Foreskin melanocyte (primary cell): ENCODE measurements at places on chromosomes 12 and 14.

DNA sequence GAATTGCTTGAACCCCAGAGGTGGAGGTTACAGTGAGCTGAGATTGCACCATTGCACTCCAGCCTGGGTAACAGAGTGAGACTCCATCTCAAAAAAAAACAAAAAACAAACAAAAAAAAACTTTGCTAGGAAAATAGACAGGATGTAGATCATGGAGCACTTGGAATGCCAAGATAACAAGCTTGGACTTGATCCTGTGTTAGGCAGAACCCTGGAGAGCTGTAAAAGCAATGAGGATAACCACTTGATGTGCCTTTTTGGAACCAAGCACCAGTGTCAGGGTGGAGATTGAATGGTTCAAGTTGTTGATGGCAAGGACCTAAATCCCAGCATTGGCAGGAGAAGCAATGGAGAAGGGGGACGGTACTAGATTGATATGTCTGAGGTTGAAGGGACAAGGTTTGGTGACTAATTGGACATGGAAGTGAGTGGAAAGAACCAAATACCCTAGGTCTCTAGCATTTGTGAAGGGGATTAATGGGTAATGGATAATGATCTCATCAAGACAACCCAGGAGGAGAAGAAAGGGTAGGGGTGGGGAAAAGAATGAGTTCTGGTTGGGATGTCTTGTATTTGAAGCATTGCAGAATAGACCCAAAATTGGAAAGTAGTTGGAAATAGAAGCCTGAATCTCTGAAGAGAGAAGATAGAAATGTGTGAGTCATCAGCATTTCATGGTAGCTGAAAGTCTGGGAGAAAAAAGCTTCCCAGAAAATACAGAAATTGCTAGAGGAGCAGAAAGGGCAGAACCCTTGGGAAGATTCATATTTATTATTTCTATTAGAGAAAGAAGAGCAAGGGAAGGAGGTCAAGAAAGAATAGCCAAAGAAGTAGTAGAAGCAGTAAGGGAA, 176.7 kb downstream of the NUAK1 start:
- DNase-seq = no peak

GRCh38 chr14:91509083-91509877, 830 bp downstream of the PPP4R3A start:
- DNase-seq = no peak

DNA sequence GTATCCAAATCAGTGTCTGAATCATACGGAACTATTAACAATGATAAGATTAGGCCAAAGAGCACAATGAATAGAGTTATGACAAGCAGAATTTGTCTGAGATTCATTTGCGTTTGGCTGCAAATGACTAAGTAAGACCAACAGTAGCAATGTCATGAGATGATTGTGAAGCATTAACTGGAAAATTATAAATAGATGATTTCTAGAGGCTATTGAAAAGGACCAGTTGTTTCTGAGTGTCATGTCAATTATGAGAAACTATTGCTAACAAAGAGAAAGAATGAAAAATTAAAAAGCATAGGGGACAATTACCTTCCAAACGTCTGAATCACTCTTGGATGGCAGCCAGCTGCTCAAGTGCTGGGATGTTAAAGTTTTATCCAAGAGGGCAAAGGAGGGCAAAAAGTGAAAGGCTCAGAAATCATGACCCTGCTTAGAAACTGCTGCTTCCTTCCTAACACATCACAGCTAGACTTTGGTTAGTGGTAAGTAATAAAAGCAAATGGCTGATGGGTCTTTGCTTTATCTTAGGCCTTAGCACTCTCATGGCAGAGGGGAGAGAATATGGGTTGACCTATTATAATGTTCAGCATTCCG, 89.0 kb downstream of the AKAP6 start:
- peak; percentile 98 for DNase-seq

DNA sequence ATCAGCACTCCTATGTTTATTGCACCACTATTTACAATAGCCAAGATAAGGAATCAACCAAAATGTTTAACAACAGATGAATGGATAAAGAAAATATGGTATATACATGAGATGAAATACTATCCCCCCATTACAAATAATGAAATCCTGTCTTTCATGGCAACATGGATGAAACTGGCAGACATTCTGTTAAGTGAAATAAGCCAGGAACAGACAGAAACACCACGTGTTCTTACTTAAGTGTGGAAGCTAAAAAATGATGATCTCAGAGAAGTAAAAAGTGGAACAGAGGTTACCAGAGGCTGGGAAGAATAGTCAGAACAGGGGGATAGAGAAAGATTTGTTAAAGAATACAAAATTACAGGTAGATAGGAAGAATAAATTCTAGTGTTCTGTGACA, 113.7 kb upstream of the MDM1 start:
- DNase-seq = no peak

- no peak for DNase-seq
These were observed 167.9 kb downstream of the PHETA1 start for GRCh38 chr12:111201036-111201435.

- no peak for DNase-seq
These were observed 13.5 kb downstream of the FERMT2 start for GRCh38 chr14:52937306-52937705.

DNA sequence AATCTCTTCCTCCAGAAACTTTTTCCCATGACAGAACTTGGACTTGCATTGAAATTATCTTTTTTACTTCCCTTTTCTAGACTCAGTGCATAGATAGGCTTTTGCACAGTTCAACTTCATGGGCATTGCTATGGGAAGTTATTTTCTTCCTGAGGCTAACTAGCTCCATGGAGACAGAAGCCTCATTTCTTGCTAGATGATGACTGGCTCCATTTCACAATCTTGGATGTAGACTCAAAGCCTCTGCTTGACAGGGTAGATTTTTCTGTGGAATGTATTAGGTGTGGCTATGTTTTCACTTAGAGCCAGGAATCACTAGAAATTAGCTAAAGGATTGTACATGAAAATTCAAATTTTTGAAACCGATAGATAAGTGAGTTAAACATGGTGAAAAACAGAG, 884.1 kb upstream of the MGAT4C start:
- no peak for DNase-seq

DNA sequence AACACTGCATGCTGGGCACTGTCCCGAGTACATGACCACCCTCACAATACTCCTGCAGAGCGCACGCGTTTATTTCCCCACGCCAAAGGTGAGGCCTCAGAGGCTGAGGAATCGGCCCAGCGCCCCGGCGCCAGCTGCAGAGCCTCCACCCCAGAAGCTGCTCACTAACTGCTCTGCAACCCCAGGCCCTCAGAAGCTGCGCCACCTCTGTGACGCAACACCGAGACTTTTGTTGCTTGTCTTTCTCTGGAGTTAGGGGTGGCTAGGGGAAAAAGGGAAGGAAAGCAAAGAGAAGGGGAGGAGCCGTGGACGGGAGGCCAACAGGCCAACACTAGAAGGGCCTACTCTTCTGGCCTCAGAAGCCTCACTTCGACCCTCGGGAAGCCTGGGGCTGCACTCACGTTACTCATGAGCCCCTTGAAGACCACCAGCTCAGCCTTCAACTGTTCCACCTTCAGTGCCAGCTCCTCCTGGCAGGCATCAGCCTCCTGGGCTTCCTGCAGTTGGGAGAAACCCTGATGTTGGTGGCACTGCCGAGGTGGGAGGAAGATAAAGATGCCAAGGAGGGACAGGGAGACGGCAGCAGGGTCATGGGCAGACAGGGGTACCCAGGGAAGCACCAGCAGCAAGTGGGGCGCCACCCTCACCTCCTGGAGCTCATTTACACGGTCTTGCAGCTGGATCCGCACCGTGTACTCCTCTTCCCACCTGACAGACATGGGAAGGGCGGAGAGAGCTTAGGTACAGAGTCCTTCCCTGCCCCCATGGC, 5.4 kb downstream of the IFFO1 start:
- DNase-seq = no peak

GRCh38 chr12:27207615-27208413, 36.3 kb upstream of the STK38L start:
- DNase-seq = no peak

DNA sequence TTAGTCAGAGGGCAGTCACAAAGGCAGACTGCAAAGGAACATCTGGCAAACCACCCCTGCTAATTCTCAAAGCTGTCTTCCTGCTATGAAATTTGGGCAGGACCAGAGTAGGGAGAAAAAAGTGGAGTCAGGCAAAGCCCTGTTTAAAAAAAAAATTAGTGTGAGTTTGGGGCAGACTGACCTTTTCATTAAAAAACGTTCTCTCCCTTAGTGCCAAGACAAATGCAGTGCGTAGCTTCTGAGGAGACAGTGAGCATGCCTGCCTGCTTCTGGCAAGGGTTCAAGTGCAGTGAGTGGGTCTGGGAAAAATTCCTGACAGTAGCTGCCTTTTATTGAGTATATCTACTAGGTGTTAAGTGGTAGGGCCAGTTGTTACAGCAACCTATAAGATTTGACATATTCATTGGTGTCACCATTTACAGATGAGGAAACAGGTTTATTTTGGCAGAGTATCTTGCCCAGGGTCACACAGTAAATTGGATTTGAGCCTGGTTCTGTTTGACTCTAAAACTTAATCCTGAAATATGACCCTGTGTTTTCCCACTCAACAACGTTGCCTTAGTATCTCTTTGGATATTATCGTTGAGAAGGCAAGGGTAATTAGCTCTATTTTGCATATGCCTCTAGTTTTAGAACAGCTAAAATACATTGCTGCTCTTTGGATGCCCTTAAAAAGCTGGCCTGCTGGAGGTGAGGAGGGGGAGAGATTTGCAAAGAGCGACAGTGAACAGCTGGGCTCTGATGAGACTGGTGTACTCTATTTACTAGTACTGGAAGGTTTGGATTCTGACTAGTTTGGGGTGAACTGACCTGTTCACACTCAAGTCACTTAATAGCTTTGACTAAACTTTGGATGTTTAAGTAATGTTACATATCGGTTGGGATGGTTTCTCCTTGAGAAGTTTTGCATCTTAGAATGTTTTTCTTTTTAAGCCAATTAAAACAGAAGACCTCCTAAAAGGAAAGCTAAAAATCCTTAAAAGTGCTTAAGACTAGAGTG, 72.8 kb downstream of the PAPOLA start:
- DNase-seq = no peak

GRCh38 chr14:79871136-79871535, 340.2 kb downstream of the DIO2 start:
- no peak for DNase-seq

GRCh38 chr12:34390171-34390841, 368.0 kb downstream of the ALG10 start:
- no peak for DNase-seq

GRCh38 chr12:49558526-49558925, 9.4 kb downstream of the MCRS1 start:
- DNase-seq = no peak

- no peak for DNase-seq
These were observed 340.1 kb downstream of the BCL11B start for GRCh38 chr14:98931911-98932310.

- DNase-seq = no peak
These were observed 1489.8 kb upstream of the FLRT2 start for GRCh38 chr14:84040101-84040500.

DNA sequence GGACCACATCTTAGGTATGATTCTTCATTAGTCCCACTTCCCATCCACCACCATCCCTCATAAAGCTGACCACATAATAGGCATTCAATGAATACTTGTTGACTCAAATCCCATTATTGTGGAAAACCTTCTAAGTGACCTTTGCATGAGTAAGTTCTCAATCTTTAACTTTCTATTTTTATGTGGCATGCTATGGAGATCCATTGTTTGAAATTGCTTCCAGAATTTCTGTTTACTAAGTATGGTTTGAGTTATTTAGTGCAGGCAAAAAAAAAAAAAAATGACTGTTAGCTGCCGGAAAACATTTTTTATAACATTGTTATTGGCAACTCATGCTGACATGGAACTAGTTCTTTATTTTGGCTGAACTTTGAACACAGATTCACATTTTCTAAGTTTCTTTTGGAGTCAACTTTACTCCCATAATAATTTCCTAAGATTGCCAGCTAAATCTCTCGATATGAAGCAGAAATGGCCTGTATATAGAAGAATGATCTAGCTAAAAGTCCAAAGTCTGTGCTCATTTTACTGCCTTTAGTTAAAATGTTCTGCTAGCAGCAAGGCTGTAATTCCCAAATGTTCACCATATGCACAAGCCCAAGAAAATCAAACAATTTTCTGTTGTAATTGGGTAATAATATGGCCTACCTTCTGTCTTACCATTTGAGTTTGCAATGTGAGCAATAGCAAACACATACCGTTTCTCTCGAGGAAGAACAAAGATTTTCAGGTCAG, 77.9 kb downstream of the PTGER2 start:
- DNase-seq = peak; percentile 11
